Left ventricle myocardium superior (tissue), 1 donor: ENCODE measurements at places on chromosomes 4 and X. TPM values are rescaled to one million over a fixed set of nuclear protein-coding genes. Genes with fewer than 3 reads are reported as not detected.
A peak's percentile ranks its signal among the peaks of the same experiment; 100 is the strongest.

Gene SHROOM3
- total RNA-seq: 14.2 TPM

DNA sequence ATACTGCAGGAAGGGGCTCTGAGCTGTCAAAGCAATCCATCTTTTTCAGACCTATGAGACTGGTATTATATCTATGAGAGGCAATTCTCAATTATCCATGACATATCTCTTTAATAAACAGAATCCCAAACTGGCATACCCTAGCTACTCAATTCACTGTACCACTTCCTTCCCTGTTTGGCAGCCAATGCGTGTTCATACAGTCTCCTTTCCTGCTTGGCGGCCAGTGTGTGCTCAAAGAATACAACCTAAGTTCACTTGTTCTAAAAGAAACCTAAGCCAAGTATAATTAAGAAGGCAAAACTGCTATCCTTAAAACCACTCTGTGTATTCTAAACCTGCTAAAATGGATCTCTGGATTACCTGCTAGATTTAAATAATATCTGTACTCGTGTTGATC is 38.3 kb downstream of the ARHGEF9 start:
- DNase-seq: no peak

DNA sequence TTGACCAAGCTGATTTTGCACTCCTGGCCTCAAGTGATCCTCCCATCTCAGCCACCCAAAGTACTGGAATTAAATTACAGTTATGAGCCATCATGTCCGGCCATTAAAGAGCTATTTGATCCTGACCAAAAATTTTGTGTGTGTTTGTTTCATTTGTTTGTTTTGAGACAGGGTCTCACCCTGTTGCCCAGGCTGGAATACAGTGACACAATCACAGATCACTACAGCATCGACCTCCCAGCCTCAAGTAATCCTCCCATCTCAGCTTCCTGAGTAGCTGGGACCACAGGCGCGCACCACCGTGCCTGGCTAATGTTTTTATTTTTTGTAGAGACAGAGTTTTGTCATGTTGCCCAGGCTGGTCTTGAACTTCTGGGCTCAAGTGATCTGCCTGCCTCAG is 82.9 kb upstream of the RBPJ start:
- no peak for DNase-seq

Gene HTN1
- total RNA-seq: not detected

DNA sequence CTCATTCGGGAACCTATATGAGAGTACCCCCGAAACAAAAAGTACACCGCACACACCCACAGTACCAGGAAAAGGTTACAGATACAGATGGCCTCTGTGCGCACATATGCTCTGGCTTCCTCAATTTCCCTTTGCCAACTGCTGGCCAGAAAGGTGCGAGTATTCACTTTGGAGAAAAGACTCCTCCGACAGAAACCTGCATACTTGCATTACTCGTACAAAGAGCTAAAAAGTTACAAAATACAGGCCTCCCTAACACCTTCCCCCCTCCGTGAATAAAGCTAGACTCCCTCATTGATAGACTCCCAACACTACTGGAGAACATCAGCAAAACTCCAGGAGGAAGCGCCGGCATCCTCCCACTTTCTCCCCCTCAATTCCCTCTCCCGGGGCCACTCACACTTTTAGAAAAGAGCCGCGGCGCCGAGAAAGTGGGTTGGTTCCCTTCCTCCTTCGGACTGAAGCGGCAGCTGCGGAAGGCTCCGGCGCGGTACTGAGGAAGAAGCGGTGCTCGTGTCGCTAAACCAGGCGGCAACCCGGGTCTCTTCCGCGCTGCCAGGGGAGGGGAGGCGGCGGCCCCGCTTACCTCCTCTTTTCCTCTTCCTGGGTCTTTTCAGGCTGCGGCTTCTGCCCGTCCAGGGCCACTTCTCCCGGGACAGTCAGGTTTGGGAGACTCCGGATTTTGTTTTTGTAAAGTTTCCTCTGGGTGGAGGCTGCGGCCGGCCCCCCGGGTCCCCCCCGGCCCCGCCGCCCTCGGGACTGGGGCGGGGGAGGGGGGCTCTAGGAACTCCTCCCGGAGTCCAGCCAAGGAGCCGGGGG is 1.1 kb downstream of the FBXW7 start:
- peak; percentile 55 for DNase-seq

Gene NUDT9
- total RNA-seq: 31.1 TPM

- no peak for DNase-seq
These were observed 15.6 kb downstream of the CHRNA9 start for GRCh38 chr4:40350627-40351227.

DNA sequence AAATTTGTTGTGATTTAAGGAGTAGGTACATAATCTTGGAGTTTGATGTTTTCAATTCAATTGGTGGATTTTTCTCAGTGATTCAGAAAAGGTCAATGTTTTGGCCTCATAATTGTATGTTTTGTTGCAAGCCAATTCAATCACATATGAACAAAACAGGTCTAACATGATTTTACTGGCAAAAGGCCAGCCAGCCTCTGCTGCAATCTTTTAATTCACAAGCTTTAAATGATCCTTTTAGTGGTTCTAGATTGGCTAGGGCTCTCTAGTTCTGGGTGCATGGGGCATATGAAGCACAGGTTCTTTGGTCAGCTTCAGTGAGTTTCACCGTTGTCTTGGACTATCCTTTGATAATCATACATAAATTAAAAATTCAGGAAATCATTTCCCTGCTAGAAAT is 19.2 kb upstream of the SLC6A14 start:
- no peak for DNase-seq

GRCh38 chr4:13537011-13537831 is 7.1 kb downstream of the NKX3-2 start:
- DNase-seq: no peak

- DNase-seq: no peak
These were observed 200.9 kb upstream of the ARHGEF9 start for GRCh38 chrX:63985906-63986305.

DNA sequence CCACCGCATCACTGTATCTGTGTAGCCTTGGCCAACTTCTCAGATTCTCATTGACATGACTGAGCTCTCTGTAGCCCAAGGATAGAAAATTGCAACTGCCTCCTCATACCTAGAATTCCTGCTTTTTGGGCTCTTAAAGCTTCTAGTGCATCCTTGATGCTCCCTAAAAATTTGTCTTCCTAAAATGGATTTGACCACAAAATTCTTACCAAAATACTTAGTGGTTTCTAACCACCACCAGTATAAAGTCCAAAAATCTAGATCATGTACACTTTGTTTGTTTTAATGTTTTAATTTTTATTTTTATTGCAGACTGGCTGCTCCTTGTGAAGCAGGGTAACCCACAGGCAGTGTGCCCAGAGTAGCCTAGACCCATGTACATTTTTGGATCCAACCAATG is 75.5 kb downstream of the TBC1D9 start:
- DNase-seq: no peak

DNA sequence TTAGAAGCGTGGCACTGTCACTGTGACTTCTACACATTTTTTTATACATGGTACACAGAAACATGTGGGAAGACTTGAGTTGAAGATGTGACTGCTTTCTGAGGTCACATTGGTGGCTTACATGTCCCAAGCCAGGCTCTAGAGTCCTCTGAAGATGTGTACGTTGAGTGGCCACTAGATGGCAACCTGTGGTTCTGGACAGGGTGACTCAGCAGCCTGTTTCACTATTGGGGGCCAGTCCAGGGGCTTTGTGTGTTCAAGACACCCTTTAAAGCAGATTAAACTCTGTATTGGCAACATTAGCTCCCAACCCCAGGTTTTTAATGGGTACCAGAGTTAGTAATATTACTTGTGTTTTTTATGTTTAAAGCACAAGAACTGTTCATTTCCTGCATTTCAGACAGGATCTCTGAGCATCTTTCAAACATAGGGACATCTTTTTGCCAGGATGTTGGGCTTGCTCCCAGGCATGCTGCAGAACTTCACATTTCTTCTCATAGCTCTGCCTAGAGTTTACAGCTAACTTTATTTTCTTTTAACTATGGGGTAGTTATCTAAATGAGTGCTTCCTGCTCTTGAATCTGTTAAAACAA is 53.0 kb downstream of the DCUN1D4 start:
- no peak for DNase-seq

GRCh38 chr4:113024388-113024787 is 25.1 kb upstream of the ANK2 start:
- no peak for DNase-seq

DNA sequence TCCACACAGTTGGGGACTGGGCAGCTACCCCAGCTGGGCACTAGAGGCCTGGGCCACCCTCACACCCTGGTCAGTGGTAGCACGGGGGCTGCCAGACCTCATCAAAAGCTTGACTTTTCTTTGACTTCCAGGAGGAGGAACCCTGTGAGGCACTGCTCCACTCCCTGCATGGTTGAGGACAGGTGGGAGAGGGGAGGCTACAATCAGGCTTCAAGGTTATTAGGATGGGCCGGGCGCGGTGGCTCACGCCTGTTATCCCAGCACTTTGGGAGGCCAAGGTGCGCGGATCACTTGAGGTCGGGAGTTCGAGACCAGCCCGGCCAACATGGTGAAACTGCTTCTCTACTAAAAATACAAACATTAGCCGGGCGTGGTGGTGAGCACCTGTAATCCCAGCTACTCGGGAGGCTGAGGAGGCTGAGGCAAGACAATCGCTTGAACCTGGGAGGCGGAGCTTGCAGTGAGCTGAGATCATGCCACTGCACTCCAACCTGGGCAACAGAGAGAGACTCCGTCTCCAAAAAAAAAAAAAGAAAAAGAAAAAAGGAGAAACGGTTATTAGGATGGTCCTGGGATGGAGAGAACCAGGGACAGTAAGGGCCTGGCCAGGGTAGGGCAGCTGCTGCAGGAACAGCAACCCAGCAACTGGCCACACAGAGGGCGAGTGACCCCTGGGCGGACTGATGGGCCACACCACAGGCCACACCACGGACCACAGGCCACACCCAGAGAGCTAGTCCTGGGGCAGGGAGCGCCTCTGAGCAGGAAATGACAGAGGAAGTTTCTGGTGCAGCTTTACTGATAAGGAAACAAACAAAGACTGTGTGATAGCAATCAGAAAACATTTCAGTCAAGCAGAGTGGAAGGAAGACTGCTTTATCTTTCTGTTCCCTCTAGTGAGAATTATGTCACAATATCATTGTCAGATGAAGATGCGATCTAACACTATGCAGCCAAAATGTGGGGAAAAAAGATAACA is 20.5 kb upstream of the OPN1LW start:
- DNase-seq: peak; percentile 36
